CD4-positive, alpha-beta T cell treated with Interleukin-1 beta for 1 hour (primary cell): ENCODE measurements at places on chromosomes 3 and 15.

GRCh38 chr3:194748225-194748624 is 62.5 kb downstream of the FAM43A start:
- no peak for DNase-seq

DNA sequence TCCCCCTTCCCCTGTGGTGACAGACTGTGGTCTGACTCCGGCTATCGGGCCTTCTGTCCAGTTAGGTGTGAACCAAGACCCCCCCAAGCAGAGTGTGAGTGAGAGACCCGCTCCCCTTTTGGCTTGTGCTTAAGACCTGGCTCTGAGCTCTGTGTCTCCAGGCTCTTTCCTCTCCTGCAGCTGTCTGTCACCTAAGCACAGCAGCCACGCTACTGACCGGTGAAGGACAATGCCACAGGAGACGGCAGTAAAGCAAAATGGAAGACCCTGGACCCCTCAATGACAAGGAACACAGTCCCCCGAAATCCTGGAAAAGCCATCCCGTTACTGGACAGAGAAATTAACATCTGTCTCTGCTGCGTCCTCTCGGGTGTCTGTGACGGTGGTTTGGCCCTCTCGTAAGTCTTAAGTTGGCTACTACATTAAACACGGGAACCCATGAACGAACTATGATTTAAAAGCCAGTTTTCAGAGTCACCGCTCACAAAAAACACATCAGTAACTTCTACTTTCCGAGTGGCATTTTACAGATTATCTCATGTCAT is 53.7 kb downstream of the CHSY1 start:
- DNase-seq: no peak

GRCh38 chr15:36601497-36601932 is 22.1 kb downstream of the CDIN1 start:
- DNase-seq: no peak

DNA sequence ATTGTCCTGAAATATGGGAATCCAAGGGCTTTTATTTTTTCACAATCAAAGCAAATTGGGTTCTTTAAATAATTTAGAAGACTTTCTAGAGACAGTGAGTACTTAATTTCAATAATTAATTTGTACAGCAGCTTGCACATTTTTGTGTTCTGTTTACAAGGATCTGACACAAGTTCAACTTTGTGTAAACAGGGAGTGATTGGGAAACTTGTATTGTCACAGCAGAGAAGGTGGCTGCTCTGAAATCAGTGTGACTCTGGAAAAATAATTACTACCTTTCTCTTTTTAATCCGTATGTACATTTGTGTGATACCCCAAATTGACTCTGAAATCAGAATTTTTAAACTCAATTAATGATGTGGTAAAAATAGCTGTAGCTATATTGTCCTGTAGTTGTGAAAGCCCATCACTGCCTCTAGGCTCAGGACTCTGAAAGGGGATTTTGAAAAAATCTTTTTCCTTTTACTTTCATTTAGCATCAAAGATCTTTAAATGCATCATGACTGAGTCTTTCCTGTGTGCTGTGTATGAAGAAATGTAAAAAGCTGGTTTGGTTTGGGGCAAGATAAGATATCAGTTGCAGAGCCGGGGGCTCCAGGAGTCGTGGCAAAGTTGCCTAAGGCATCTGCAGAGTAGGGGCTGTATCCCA is 45.1 kb downstream of the MFSD1 start:
- DNase-seq: no peak

DNA sequence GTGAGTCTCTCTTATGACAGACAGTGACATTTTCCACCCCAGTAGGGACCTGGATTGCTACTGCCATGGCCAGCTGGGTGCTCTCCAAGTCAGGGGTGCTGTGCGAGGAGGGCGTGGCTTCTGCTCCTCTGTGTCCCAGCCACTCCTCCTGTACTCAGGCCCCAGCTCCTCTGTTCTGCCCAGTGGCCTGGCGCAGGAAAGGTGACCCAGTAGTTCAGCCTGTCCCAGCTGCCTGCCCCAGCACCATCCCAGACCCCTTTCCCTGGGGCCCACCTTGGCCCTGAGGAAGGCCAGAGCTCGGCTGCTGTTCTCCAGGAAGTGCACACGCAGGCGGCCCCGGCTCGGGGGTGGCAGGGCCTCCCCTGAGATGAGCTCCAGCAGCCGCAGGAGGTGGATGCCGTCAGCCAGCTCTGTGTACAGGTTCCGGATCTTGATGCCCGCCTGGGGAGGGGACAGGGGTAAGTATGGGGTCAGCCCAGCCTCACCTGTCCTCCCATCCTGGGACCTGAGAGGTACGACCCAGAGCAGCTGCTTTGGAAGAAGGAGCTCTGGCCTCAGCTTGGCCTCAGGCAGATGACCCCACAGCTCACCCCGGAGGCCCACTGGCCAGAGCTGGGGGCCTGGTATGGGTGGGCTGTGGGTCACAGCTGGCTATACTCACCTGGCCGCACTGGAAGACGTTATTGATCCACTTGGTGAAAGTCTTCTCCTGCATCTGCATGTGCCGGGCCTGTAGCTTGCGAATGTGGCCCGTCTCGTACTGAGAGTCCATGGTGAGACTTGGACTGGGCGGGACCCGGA is 1.0 kb downstream of the SPTBN5 start:
- DNase-seq: peak; percentile 23
